ENCODE measurements at places on chromosomes 3 and 15. TPM values are rescaled to one million over a fixed set of nuclear protein-coding genes. Genes with fewer than 3 reads are reported as not detected.
A peak's percentile ranks its signal among the peaks of the same experiment; 100 is the strongest.

Gene SLC6A1
- total RNA-seq = 0.27 TPM

Gene GPR171
- 2.9 TPM for total RNA-seq

Gene IGSF11
- total RNA-seq = 0.29 TPM

Gene MESP2
- total RNA-seq = 0.67 TPM

Gene KLHDC8B
- 57.4 TPM for total RNA-seq

Gene METTL6
- 20.2 TPM for total RNA-seq

Gene MIX23
- 20.6 TPM for total RNA-seq

Gene KNG1
- total RNA-seq = not detected

Gene CD96
- total RNA-seq = 2.8 TPM

Gene P2RY12
- 0.49 TPM for total RNA-seq

Gene IFT57
- total RNA-seq = 80.1 TPM

Gene TERC
- total RNA-seq = 291 TPM

Gene TMEM115
- total RNA-seq = 111 TPM

- no peak for DNase-seq
These were observed 173.5 kb downstream of the OR4M2 start for GRCh38 chr15:22253676-22254408.

DNA sequence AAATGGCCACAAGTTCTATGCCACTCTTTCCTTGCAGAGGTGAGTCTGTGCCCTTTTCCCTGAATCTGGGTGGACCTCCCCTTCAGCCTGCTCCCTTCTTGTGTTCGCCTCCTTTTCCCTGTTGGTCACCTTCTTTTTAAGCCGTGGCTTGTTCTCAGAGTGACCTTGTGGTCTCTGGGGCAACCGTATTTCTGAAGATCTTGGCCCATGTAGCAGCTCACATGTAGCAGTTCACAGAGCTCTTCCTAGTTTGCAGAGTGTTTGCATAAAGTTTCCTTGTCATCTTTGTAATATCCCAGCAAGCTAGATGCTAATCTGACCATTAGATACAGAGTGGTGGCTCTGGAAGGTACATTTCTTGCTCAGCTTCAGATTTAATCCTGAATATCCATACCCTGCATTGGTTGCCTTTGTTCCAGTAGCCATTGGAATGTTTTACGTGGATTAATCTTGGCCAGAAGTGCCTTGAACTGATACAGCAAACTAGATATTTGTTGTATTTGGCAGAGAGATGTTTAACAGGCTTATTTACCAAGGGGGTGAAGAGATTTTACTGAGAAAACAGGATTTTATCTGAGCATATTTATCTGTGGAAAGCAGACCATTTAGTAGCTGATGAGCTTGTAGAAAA, 40.7 kb upstream of the BSN start:
- no peak for DNase-seq

- no peak for DNase-seq
These were observed 8.6 kb downstream of the SCN5A start for GRCh38 chr3:38640661-38641452.

GRCh38 chr15:28122038-28122949, 23.2 kb upstream of the OCA2 start:
- no peak for DNase-seq

- DNase-seq = no peak
These were observed 22.3 kb downstream of the OSBPL10 start for GRCh38 chr3:31958701-31959152.

DNA sequence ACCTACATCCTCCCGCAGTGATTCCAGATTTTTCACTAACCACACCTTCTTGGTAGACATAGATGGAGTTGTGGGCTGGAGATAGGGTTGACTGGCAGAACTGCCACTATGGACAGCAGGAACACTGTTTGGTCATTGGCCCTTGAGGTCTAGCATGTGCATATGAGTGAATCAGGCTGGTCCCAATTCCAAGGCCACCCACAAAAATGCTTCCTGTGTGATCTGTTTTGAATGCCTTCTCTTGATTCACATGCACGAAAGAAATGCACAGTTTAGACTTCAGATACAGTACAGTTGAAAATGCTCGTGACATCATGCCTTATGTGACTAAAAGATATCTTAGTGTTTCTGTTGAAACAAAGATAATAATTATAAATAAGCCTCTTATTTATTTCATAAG, 285.8 kb upstream of the SEMA6D start:
- no peak for DNase-seq

DNA sequence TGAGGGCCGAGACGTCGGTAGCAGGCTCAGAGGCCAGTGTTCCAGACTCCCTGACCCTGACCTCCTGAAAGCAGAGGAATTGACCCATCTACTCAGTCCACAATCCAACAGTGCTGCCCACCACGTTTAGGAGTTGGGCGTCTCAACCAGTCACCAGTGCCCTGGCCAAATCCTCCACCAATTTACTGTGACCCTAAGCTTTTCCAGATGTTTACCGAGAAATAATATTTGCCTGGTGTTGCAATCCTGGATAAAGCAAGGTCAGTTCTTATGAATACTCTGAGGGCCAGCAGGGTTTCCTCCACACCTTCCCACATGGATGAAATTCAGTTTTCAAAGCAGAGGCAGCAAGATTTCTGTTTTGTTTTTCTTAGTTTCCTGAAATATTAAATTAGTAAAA, 7.5 kb upstream of the APOD start:
- DNase-seq = no peak

DNA sequence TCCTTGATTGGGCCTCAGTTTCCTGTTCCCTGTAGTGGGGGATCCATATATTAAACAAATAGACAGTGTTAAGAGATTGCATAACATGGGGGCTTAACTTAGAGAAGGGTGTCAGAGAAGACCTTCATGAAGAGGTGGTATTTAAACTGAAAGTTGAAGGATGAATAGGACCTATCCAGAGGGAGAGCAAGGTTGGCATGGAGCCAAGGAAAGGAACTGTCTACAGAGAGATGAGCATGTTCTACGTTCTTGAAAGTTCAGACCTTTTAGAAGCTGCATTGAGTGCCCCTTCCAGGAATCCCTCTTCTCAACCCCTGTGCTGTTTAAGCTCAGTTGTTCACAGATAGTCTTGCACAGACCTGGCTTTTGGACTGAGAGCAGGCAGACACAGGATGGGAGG, 2.4 kb downstream of the HTD2 start:
- DNase-seq = no peak

GRCh38 chr15:23910030-23910429, 222.9 kb upstream of the NDN start:
- DNase-seq = no peak

DNA sequence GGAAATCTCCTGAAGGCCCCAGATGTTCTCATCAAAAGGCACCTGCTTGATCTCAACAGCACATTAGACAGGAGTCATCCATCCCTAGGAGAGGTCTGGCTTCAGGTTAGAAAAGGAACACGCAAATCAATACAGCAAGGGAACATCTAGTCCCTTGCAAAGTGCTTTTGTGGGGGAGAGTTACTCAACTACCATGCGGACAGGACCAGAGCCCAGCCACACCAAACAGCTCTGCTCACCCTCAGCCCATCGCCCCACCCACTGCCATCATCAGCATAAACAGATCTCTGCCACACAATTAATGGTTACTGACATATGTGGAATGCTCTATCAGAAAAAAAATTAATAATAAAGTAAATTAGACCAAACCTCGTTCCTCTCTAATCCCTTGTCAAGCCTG, 85.6 kb downstream of the MYLK start:
- no peak for DNase-seq

- no peak for DNase-seq
These were observed 311.7 kb downstream of the NSUN3 start for GRCh38 chr3:94374439-94375161.

GRCh38 chr3:192901435-192901834, 16.2 kb downstream of the MB21D2 start:
- DNase-seq = no peak

DNA sequence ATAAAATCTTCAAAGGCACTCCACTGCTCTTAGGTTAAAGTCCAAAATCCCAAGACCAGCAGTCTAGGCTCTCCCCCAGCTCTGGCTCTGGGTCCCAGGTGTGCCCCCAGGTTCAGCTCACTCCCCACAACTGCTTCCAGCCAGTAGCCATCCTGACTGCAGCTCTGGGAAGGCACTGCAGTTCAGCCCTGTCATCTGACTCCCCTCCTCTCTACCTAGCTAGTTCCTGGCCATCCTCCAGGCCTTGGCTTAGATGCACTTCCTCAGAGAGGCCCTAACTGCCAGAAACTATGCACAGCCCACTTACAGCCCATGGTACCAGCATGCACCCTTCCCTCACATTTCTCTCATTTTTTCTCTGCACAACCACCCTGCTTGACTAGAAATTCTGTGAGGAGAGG, 25.5 kb downstream of the TBC1D2B start:
- peak; percentile 78 for DNase-seq

GRCh38 chr15:72685301-72685924, 569 bp downstream of the HIGD2B start:
- DNase-seq = no peak

DNA sequence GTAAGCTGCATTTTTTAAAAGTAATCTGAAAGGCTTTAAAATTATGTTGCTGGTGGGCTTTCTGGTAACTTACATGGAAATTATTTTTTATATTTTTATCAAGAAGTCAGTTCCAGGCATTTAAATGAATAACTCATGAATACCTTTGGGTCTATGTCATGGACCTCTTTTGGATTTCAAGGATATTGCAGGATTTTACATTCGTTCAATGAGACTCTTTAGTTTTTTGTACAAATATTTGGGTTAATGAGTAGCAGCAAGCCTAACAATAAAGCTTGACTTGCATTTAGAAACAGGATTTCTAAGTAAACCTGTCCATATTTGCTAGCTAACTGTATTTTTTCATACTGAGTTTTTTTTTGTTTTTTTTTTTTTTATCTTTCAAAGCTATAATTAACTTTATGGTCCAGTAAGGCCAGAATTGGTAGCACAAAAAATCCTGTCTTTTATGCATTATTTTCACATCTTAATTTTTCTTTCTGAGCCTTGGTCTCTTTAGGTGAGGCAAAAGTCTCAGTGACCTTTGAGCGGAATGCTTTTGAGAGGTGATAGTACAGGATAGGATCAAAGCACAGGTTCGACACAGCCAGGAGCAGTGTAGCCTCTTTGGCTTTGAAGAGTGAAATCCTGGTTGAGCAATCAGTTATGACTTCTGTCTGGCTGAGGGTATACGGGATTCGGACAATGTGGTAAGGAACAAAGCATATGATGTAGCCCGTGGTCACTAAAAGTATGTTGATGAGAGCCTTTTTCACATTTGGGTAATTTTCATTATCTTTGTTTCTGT, 4.8 kb downstream of the GPR171 start:
- no peak for DNase-seq

- peak; percentile 9 for DNase-seq
These were observed 273.1 kb downstream of the FOXP1 start for GRCh38 chr3:71310359-71310979.

- peak; percentile 27 for DNase-seq
These were observed 9.5 kb downstream of the CHSY1 start for GRCh38 chr15:101242160-101242998.

DNA sequence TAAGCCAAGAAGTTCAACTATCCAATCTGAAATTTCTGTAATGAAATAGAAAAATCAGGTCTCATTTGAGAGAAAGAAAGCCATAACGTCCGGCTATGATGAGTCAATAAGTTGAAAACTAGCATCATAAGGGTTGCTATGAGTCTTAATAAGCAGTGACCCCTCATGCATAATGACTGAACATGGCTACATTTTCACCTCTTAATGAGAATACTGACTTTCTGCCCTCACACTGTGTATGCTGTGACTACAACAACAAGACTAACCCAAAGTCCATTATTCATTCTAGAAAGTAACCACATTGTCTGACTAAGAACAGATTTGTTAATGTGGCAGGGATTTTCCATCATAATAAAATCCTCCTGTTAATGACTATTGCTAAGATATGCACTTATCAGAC, 884.0 kb upstream of the CADM2 start:
- no peak for DNase-seq

GRCh38 chr3:141294848-141295247, 63.2 kb downstream of the PXYLP1 start:
- DNase-seq = no peak

- peak; percentile 16 for DNase-seq
These were observed 289 bp downstream of the PCSK6 start for GRCh38 chr15:101489237-101489598.

DNA sequence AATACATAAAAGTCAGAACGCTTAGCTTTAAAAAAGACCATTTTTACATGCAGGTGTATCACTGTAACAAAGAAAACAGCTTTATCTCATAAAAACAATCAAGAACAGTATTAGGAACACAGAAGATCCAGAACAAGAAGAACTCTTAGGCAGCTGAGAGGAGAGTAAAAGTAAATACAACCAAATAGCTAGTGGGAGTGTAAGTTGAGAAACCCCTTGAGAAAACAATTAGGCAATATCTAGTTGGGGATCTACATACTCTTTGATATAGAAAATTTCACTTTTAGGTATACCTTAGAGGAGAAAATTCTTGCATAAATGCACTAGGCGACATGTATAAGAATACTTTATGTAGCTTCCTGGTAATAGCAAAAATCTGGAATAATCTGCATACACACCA, 7.5 kb downstream of the TMF1 start:
- no peak for DNase-seq

DNA sequence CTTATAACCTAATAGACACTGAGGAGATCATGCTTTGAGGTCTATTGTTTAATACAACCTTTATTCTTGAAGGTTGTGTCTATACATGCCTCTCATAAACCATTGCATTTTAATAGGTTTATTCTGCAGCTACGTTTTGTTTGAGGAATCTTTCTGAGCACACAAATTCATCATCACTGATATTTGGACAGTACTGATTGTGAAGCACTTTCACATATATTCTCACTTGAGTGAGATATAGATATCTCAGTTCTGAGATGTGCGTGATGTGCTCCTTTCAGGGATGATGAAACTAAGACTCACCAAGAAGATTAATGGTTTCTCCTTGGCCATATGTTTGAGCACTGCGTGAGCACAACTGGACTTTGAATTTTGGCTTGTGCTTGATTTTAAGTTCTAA, 374.4 kb downstream of the LPP start:
- no peak for DNase-seq

DNA sequence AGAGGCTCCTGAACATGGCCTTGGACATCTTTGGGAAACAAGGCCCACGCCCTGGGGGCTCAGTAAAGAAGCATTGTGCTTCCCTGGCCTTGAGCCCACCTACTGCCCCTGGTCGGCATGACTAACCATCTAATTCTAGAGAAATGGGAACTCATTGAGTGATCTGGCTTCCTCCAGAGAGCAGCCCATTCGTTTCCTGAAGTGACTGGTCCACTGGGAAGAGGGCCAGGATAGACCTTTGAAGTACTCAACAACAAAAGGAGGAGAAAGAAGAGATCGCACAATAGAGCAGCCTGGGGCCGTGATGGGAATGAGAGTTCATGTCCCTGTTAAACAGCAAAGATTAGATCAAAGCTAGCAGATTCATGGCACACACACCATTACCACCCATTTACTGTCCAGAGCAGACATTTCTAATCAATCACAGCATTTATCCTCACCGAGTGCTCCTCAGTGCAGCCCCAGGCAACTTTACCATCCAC, 514.4 kb upstream of the PROK2 start:
- no peak for DNase-seq

DNA sequence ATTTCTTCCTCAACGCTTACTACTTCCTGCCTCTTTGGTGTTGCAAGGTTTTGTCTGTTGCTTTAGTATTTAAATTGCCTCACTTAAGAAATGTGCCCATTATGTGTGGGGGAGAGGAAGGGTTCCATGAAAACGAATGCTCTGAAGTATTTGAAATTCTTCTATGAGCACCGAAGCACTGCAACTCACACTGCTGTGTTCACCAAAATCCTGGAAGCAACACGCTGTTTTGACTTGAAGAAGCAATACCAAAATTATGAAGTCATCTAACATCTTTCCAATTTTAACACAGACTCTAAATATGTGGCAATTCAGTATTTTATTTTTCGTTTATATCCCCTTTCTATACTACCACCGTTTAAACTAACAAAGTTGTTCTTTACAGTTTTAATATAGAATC, 101.5 kb downstream of the RBMS3 start:
- no peak for DNase-seq

GRCh38 chr3:184526088-184526433, 35.5 kb upstream of the EPHB3 start:
- DNase-seq = no peak

Data from thyroid gland (tissue), 4 donors.